ENCODE measurements at places on chromosomes 4 and X.

DNA sequence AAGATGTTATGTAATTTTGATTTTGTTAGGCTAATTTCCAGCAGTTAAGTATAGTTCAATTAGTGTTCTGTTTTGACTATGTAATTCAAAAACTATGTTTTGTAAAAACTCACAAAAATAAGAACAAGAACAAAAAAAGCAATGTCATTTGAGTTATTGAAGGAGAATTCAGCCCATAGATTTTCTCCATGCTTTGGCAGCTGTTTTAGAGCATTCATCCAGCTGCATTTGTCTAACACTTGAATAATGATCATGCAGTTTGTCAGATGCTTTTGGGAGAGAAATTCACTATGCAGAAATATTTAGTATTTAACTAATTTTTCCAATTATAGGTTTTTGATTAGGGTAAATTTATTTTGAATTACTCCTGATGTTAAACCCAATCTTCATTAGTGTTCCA lies 14.2 kb downstream of the CPE start:
- no peak for DNase-seq

GRCh38 chr4:140156529-140157171 lies 2.7 kb upstream of the MAML3 start:
- no peak for DNase-seq

DNA sequence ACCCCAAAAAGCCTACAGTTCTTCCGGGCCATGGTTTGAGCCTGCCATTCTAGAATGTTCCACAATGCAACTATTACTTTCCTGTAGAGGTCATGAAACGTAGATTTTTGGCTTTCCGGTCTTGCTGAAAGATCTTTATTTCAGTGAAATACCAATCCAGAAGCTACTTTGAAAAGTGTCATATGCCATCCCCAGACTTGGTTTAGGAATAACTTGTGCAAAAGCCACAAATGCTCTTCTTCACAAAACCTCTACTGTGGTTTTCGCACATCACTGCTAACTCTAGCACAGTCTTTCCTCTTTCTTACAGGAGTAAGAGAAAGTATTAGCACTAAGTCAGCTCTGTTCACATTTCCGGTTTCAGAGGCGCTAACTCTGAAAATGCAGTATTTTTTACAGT lies 12.7 kb upstream of the CD40LG start:
- no peak for DNase-seq

- DNase-seq, result no peak
These were observed 280.7 kb upstream of the GALNT7 start for GRCh38 chr4:172887959-172888358.

All from mesenteric fat pad (tissue), 1 donor.